Diencephalon (tissue), 1 donor: ENCODE measurements at places on chromosomes 3 and 15. TPM values are rescaled to one million over a fixed set of nuclear protein-coding genes. Genes with fewer than 3 reads are reported as not detected.

Gene FAM81A
- 22.6 TPM for total RNA-seq

Gene SLC28A2
- total RNA-seq, result not detected

Gene CFAP91
- 12.9 TPM for total RNA-seq

Gene ERICH6
- total RNA-seq, result 0.46 TPM

Gene CP
- 12.0 TPM for total RNA-seq

Gene WDR93
- total RNA-seq, result 2.1 TPM

Gene SOX2
- total RNA-seq, result 188 TPM

Gene WDR72
- 0.46 TPM for total RNA-seq

Gene P2RY12
- total RNA-seq, result 56.5 TPM

Gene PSTPIP1
- 0.23 TPM for total RNA-seq

Gene TM4SF1
- total RNA-seq, result 17.3 TPM

Gene TP63
- total RNA-seq, result 0.23 TPM

Gene POLR2H
- total RNA-seq, result 35.3 TPM

Gene LMAN1L
- not detected for total RNA-seq

Gene FOXB1
- 2.1 TPM for total RNA-seq
